H9 (cell line): ENCODE measurements at places on chromosomes 3 and 15. TPM values are rescaled to one million over a fixed set of nuclear protein-coding genes. Genes with fewer than 3 reads are reported as not detected.

DNA sequence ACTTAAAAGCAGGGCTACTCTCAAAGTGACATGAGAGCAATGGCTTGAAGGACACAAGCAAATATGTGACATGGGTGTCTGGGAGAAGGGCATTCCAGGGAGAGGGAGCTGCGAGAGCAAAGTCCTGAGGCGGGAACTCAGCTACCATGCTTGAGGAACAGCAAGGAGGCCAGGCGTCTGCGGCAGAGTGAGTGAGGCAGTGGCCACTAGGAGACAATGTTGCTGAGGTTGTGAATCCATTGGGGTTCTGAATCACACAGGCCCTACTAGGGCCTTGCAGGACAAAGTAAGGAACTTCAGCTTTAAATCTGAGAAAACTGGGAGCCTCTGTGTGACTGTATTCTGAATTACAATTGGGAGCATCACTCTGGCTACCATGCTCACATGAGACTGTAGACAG is 94.1 kb upstream of the PRICKLE2 start:
- H3K4me1 ChIP-seq, result no peaks in the 10 kb centered on the region
- no peaks in the 10 kb centered on the region for H3K27me3 ChIP-seq
- H3K27ac ChIP-seq, result no peak overlapping the region
- no peaks in the 10 kb centered on the region for H3K36me3 ChIP-seq
- no peak overlapping the region for H3K4me3 ChIP-seq

- H3K4me1 ChIP-seq, result peaks cover 25% of the 10 kb centered on the region
- H3K36me3 ChIP-seq, result no peaks in the 10 kb centered on the region
- DNase-seq, result no peak
- no peak overlapping the region for H3K27ac ChIP-seq
Measured at GRCh38 chr3:126854666-126855065, 128.2 kb upstream of the PLXNA1 start.

PODXL2 gene
- total RNA-seq, result 24.6 and 24.8 TPM in 2 replicates

DNA sequence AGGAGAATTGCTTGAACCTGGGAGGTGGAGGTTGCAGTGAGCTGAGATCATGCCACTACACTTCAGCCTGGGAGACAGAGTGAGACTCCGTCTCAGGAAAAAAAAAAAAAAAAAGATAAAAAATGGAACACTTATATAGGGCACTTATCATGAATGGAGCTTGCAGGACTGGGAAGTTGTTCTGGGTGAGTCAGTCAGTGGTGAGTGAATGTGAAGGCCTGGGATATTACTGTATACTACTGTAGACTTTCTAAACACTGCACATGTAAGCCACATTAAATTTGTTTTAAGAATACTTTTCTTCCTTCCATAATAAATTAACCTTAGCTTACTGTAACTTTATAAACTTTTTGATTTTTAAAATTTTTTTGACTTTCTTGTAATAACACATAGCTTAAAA is 59.8 kb downstream of the SFMBT1 start:
- no peaks in the 10 kb centered on the region for H3K4me1 ChIP-seq
- H3K27ac ChIP-seq, result no peak overlapping the region
- H3K36me3 ChIP-seq, result no peaks in the 10 kb centered on the region
- H3K4me3 ChIP-seq, result no peak overlapping the region
- no peaks in the 10 kb centered on the region for H3K27me3 ChIP-seq
- no peak for DNase-seq
